HuH-7 (cell line): ENCODE measurements at places on chromosomes 5 and 9.

GRCh38 chr9:120572472-120572871, 7.5 kb downstream of the CDK5RAP2 start:
- no peak for DNase-seq

DNA sequence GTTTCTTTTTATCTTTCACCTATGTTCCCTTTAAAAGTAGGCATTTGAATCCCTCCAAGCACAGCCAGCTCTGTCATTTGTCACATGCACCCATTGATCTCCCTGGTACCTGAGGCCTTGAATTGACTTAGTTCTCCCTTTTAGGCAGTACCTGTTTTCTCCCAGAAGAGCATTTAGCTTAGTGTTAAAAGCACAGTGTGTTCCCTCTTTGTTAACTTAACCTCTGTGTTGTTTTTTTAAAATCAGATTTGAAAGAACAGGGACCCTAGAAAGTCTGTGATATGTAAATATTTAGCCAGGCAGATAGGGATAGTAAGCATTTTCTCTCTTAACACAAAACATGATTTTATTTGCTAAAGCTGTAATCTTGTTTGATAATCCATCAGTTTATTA, 113.8 kb upstream of the SPATA31D4 start:
- no peak for DNase-seq

DNA sequence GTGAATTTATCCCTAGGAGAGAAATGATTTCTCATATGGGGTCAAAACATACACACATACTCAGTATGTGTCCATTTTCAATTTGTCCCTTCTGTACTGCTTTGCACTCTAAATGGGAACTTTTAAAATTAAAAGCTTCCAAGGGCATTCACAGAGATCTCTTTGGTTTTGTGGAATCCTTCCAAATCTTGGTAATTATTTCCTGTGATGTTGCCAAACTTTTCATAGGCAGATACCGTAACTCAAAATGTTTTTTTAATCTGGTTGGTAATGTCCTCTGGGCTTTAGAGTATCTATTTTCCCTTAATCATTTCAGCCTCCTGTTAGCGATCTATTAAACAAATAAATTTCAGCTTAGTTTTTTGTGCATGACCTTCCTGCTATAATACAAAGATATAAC, 282.4 kb downstream of the ARHGEF28 start:
- no peak for DNase-seq

GRCh38 chr5:38783011-38783561, 62.7 kb upstream of the OSMR start:
- DNase-seq, result peak; percentile 40
